ENCODE measurements at places on chromosomes 2 and 18.

DNA sequence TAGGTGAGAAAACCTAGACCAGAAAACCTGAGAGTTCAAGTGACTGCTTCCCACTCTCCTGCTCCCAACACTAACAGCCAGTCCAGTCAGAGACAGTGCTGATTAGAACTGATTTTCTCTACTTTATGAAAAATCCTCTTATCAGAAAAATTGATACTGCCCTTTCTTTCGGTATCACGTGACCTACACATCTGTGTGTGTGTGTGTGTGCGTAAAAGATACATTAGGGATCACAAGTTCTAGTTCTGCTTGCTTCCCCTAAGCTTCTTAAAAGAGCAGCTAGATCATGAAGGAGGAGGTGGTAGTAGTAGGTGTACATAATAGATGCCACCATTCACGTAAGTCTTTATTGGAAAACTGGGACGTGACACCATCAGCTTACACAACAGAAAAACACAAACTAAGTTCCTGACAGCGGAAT lies 1.5 kb downstream of the ARL5A start:
- DNase-seq: no peak

- DNase-seq: no peak
These were observed 77.5 kb upstream of the ASB18 start for GRCh38 chr2:236341721-236342120.

DNA sequence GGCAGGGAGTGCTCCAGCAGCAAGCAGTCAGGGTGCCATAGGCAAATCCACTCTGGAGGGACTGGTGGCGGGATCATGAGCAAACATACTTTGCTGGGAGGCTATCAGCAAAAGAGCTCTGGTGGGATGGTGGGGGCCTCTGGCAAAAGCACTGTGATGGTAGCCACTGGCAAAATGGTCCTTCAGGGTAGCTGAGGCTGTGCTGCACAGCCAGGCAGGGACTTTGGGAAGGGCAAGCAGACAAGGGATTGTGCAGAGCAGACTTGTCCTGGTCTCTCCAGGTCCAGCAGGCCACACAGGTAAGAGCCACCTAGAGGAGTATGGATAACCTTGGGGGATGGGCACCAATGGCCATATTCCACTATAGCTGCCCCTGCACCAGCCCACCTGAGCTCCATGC lies 129.4 kb upstream of the OTOS start:
- no peak for DNase-seq

GRCh38 chr2:23350041-23350791 lies 34.8 kb upstream of the KLHL29 start:
- DNase-seq: no peak
